ENCODE measurements at places on chromosomes 4 and X.

- no peak for DNase-seq
Observed at GRCh38 chr4:40186665-40187014, 10.2 kb upstream of the RHOH start.

DNA sequence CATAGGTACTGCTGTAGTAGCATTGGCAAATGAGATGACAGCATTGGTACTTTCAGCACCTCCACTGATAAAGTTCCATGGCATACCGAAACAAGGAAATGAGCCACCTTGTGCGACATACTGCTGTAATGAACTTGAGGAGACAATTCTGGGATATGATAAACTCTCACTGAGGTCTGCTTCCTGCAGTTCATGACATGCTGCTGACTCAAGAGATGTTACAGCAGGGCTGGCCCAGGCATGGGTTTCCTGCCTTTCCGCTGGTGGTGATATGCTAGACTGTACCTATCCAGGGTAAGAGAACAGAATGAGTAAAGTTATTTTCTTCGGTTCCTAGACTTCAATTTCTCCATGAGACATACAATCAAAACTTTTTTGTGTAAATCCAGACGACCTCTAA is 17.1 kb downstream of the BEND2 start:
- DNase-seq: no peak

DNA sequence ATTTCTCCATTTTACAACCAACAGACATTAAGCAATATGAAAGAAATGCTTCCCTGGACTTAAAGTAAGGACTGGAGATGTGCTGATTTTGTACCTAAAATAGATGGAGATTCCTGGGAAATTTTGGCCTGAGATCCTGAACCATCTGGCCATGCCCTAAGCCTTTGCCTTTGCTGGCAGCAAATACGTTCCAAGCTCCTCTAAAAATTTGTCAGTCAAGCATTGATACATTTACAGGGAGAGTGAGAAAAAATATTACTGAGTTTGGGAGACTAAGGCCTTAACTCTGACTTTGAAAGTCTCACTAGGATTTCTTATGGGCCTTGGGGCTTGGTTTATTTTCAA is 63.9 kb downstream of the FHDC1 start:
- DNase-seq: no peak

GRCh38 chr4:152973629-152974467 is 37.7 kb downstream of the FHDC1 start:
- DNase-seq: no peak

DNA sequence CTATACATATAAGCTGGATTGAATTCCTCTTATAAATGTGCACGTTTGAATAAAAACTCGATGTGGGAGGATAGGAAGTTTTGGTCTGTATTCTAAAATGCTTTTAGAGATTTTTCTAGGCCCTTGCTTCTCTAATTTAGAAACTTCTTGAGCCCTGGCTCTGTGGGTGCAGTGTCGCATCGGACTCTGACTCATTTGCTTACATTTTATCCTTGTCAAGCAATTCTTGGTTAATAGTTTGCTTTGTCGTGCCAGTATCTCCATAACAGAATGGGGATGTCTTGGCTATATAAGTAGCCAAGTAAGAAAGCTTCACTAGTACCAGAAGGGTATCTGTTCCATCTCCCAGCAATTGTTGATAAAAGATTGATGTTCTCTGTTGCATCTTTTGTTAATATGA is 10.7 kb downstream of the SGMS2 start:
- no peak for DNase-seq

DNA sequence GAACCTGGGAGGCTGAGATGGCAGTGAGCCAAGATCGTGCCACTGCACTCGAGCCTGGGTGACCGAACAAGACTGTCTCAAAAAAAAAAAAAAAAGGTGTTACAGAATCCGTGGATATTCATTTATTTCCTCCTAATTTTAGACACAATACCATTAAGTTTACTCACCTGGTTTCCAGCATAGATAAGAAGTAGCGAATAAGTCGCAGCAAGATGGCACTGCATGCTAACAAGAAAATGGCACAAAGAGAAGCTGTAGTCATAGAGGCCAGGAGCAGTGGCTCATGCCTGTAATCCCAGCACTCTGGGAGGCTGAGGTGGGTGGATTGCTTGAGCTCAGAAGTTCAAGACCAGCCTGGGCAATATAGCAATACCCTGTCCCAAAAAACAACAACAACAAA is 17.0 kb upstream of the MOB1B start:
- DNase-seq: no peak

DNA sequence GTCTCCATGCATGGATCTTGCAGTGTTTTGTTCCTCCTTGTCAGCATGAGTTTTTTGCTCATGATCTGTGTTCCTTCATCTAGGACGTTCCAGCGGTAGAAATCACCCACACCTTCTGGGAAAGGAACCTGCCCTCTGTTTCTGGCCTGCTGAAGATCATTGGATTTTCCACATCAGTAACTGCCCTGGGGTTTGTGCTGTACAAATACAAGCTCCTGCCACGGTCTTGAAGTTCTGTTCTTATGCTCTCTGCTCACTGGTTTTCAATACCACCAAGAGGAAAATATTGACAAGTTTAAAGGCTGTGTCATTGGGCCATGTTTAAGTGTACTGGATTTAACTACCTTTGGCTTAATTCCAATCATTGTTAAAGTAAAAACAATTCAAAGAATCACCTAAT is 88.2 kb downstream of the MAOA start:
- no peak for DNase-seq

DNA sequence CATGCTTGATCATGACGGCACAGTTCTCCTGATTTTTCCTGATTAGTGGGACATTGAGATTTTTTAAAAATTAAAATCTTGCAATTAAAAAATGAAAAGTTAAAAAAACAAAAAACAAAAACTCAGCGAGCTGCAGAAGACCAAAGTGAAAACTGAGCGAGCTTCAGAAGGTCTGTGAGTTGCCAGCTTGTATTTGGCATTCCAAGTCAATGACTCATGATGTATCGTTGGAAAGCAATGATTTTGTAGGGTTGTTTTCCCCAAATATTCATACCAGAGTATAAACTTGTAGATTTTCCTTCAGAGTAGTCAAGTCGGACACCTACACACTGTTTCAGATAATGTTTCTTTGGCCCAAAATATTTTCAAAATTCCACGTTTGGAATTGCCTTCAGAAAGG is 76.9 kb downstream of the LRRC66 start:
- no peak for DNase-seq

DNA sequence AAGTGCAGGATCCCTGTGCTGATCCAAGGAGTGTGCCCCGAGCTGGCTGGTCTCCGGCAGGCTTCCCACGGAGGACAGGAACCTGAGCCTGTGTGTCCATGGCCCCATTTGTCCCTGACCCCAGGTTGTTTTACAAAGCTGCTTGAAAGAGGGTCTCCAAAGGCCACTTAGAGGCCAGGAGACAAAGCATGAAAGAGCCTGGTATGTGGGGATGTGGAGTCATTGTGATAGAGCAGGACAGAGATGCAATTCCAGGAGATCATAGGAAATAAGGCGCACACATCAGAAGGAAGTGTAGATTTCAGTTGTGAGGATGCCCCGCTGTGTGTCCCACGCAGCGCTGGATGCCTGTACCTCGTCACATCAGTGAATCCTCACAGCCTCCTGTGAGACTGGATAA is 48.0 kb downstream of the TENM3 start:
- DNase-seq: no peak

DNA sequence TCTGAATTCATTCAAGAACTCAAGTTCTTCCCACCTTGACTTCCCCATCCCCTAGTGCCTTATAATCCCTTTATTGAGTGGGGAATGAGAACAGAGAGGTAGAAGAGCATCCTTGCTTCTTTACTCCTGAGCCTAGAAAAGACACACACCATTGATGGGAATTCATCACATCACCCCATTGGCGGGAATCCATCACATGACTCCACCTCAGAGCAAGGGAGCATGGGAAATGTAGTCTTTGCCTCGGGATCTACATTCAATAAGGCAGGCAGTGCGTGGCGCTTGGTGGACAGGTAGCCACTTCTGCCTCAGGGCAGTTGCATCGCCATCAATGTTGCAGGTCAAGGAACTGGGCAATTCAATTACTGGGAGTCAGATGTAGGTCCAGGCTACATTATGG is 50.7 kb downstream of the MXRA5 start:
- DNase-seq: no peak

DNA sequence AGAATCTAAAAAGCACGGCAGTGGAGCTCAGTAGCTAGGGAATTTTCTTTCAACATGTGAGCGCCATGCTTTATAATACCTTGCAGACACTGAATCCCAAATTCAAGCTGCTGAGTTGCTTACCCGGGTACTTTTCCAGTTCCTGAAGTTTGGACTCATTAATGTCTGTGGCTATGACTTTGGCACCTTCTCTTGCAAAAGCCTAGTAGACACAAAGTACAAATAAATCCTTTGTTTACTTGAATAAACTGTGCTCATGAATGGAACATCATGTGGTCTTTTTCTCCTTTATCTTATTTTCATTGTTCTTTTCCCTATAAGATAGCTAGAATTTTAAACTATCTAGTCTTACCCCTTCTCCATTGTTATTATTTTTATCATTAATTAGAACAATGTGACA is 4.6 kb downstream of the BDH2 start:
- no peak for DNase-seq

DNA sequence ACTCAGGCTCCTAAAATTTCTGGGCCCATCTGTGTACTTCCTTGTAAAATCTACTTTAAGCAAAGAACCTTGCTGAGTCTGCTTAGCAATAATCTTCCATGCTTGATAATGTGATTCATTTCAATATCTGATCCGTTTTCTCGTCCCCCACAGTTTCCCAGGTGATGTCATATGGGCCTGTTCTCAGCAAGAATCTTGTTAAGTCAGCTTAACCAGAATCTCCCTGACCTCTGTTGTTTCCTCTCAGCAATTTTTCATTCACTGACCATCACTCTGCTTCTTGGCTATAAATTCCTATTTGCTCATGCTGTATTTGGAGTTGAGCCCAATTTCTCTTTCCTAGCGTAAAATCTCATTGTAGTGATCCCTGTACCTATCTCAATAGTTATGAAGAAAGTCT is 13.9 kb downstream of the CSN2 start:
- DNase-seq: no peak
